ENCODE measurements at places on chromosomes 5 and 9. TPM values are rescaled to one million over a fixed set of nuclear protein-coding genes. Genes with fewer than 3 reads are reported as not detected.

DEPDC1B gene
- total RNA-seq = 2.1 TPM

ZNF782 gene
- 3.3 TPM for total RNA-seq

SPINK4 gene
- not detected for total RNA-seq

RORB gene
- 2.1 TPM for total RNA-seq

Data from fibroblast of lung (primary cell).